SK-N-SH (cell line): ENCODE measurements at places on chromosomes 1 and 21. TPM values are rescaled to one million over a fixed set of nuclear protein-coding genes. Genes with fewer than 3 reads are reported as not detected.

DNA sequence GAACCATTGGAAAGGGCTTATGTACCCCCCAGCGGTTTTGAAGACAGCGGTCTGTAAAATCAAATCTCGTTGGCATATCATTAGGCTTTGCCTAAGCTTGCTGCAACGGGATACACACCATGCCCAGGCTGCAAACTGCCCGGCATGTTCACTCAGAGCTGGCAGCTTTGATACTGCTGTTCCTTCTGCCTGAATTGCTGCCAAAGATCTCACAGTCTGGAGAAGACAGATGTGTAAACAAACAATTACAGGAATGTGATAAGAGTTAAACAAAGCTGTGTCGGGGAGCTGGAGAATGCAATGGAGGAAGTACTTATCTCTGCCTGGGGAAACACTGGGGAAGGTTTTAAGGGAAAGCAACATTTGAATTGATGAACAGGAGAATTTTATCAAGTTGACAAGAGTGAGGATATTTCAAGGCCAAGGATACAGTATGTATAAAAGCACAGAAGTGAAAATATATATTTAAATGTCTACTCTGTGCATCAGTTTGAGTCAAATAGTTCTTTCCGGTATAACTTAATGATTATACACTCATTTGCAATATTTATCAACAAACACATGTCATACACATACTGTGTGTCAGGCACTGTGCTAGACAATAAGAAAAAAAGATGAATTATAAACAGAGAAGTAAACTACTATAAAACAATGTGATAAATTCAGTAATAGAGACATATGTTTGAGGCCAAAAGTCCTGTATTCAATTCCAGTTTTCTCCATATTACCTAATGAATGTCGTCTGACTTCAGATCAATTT, 29.9 kb downstream of the CHML start:
- no peaks in the 10 kb centered on the region for H3K36me3 ChIP-seq
- H3K27me3 ChIP-seq, result no peaks in the 10 kb centered on the region
- H3K4me1 ChIP-seq, result peaks cover 6% of the 10 kb centered on the region
- no peak overlapping the region for H3K4me3 ChIP-seq
- DNase-seq, result peak; percentile 8

GRCh38 chr1:23597635-23598388, 38.5 kb upstream of the ID3 start:
- no peaks in the 10 kb centered on the region for H3K27me3 ChIP-seq
- no peak overlapping the region for H3K4me3 ChIP-seq
- H3K36me3 ChIP-seq, result no peaks in the 10 kb centered on the region
- H3K4me1 ChIP-seq, result no peaks in the 10 kb centered on the region; the same call in 1 of the 2 replicates
- DNase-seq, result no peak

GRCh38 chr1:243234978-243235647, 20.0 kb downstream of the CEP170 start:
- no peaks in the 10 kb centered on the region for H3K27me3 ChIP-seq
- H3K4me1 ChIP-seq, result no peaks in the 10 kb centered on the region
- no peak overlapping the region for H3K4me3 ChIP-seq

The SUCO gene
- polyA plus RNA-seq, result 5.4 and 7.6 TPM in 2 replicates

The BMP8B gene
- polyA plus RNA-seq, result 0.07 and 0.16 TPM in 2 replicates
